Left lung (tissue), 14 donors: ENCODE measurements at places on chromosomes 1 and 21. TPM values are rescaled to one million over a fixed set of nuclear protein-coding genes. Genes with fewer than 3 reads are reported as not detected.
A peak's percentile ranks its signal among the peaks of the same experiment; 100 is the strongest.

DNA sequence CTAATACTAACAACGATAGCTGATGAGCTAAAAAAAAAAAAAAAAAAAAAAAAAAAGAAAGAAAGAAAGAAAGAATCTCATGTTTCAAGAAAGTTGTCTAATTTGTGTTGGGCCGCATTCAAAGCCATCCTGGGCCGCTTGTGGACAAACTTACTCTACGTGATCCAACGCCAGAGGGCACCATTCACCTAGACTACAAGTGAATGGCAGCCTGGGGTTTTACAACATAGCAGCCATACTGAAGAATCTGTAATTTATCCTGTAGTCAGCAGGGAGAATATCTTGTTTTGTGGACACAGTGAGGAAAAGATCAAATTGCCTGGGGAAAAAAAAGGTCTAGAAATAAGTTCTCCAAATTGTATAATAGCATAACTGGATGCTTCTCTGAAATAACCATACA is 47.0 kb downstream of the CYP2J2 start:
- no peaks in the 10 kb centered on the region for H3K4me1 ChIP-seq
- H3K27ac ChIP-seq, result no peak overlapping the region
- peak; percentile 79 for DNase-seq
- H3K4me3 ChIP-seq, result no peak overlapping the region
- H3K36me3 ChIP-seq, result no peaks in the 10 kb centered on the region

RNU1-4 gene
- 3.1 TPM for polyA plus RNA-seq

ENAH gene
- 249 TPM for polyA plus RNA-seq

- H3K4me3 ChIP-seq, result no peak overlapping the region
- no peaks in the 10 kb centered on the region for H3K36me3 ChIP-seq
- H3K4me1 ChIP-seq, result no peaks in the 10 kb centered on the region
Observed at GRCh38 chr1:228198977-228199590, 8.8 kb upstream of the OBSCN start.

PRKCZ gene
- 44.5 TPM for polyA plus RNA-seq

RNU1-2 gene
- 2.5 TPM for polyA plus RNA-seq

DNA sequence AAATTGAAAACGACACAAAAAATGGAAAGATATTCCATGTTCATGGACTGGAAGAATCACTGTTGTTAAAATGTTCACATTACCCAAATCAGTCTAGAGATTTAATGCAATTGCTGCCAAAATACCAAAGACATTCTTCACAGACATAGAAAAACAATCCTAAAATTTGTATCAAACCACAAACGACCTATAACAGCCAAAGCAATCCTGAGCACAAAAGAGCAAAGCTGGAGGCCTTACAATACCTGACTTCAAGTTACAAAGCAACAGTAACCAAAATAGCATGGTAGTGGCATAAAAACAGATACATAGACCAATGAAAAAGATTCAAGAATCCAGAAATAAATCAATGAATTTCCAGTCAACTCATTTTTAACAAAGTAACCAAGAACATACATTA is 1077.3 kb downstream of the KCNT2 start:
- DNase-seq, result no peak
- no peaks in the 10 kb centered on the region for H3K4me1 ChIP-seq
- H3K27me3 ChIP-seq, result no peaks in the 10 kb centered on the region
- H3K4me3 ChIP-seq, result no peak overlapping the region
- H3K36me3 ChIP-seq, result no peaks in the 10 kb centered on the region

OR14K1 gene
- not detected for polyA plus RNA-seq
